ENCODE measurements at places on chromosomes 11 and 22.

DNA sequence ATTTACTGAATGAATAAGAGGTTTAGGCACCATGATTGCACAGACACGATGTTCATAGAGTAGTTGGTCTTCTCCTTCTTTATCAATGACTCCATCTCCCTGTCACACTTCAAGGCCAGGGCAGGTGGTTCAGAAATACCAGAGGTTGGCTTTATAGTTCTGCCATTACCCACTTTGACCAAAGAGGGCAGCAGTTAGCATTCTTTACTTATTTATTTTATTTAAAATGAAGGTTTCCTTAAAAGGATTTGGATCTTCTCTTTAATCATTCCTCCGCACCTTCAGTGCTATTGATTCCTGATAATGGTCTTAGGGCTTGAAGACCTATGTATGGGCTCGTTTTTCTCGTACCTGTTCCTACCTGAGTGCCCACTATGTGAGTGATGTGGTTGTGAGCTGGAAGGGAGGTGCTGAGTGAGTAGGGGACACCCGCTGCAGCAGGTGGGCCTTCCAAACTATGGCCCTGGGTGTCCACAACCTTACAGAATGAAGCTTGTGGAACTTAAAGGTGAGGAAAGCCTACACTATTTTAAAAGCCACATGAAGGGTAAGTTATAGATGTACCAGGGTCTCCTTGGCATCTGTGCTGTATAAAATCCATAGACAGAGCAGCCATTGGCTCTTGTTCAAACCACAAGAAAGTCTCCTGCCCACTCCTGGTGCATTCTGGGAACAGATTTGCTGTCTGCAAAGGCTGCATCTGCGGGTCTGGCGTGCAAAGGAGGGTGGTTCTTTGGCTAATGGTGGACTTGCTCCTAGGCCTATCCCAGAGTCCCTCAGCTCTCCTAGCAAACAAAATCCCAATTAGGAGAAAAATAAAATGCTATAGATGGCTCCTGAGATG lies 35.0 kb downstream of the TIMP3 start:
- DNase-seq = no peak

DNA sequence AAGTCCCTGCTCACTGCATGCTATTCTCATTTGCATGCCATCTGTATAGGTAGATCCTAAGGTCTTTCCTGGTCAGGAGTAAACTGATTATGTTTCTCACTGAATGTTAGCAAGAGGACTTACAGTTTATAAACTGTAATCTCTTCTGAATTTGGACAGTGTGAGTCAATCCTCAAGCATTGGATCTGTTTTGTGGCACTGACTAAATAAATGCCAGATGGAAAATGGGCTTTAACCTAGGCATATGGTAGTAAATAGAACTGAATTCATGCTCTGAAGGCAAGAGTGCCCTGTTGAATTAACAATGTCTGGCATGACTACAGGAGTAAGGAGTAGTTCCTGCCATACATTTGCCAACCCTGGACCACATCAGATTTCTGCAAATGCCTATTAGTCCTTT lies 11.4 kb downstream of the FAM181B start:
- DNase-seq = no peak

DNA sequence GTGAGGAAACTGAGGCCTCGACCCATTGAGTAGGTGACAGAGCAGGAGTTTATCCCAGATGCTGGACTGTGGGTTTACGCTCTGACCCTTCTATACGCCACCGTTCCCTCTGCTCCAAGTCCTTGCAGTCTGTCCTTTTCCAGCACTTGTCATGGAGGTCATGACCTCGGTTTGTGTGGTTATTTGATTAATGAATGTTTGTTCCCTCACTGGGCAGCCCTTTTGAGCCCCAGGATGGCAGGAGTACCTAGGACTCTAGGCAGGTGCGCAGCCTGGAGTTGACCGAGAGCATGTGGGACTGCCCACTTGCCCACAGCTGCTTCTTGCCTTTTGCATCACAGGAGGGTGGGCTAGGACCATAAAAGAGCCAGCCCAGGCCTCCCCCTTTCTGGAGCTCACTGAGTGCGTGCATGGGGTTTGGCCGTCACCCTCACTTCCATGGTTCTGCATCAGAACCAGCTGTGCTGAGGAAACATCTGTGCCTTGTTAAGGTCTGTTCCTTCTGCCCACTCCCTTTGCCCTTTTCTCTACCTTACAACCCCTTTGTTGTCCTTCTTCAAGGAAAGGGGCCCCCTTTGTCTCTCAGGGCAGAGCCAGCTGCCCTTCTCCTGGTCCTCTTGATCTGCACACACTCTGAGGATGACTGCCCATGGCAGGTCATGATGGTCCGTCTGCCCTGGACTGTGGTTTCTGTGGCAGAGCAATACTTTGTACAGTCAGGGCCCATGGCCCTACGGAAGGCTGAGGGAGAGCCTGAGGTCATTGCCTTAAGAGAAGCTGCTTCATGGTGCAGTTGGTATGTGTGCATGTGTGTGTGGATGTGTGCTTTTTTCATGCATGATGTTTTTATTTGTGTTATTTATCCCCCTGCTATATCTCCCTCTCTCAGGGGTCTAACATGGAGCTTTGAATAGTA lies 38.2 kb downstream of the BMAL1 start:
- DNase-seq = no peak

DNA sequence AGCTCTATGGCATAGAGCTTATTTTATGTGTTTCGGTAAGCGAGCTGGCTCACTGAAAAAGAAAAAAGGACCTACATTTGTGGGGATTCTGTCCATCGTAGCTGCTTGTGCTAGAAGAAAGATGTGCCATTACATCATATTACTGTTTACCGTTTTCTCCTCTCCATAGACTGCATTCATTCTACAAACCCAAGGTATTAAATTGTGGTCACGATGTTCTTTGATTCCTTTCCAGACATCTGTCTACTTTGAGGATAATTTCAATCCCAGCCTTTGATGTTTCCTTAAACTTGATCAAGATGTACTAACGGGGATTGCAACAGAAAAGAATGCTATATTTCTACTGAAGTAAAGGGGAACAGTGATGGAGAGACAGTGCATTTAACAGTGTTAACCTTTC lies 5.5 kb upstream of the OR52N1 start:
- DNase-seq = no peak

DNA sequence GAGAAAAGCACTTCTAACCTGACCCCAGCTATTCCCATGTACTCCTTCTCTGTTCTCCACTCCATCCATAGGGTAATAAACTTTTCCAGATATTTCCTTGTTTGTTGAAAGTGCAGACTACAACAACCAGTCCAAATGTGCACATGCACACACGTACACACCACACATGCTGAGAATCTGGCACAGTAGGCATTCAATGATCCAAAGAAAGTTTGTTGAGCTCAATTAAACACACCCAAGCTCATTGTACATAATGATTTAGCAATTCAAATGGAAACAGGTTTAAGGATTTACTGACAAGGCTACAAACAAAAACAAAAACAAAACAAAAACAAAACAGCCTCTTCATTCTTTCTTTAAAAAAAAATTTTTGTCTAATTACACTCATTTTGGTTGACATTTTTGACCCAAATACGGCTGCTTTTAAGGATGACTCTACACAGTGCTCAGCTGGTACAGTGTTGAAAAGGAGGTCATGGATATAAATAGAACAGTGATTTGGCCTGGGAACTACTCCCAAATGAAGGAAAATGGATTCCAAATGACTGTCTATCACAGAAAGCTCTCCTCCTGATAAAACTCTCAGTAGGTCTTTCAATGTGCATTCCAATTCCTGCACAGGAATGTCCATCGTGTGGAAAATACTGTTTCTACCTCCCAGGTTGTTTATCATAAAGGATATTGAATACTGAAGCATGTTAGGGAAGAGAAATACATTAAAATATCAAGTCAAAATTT lies 232.2 kb downstream of the GUCY1A2 start:
- DNase-seq = no peak

- DNase-seq = no peak
These were observed 33.5 kb upstream of the TOLLIP start for GRCh38 chr11:1342946-1343345.

DNA sequence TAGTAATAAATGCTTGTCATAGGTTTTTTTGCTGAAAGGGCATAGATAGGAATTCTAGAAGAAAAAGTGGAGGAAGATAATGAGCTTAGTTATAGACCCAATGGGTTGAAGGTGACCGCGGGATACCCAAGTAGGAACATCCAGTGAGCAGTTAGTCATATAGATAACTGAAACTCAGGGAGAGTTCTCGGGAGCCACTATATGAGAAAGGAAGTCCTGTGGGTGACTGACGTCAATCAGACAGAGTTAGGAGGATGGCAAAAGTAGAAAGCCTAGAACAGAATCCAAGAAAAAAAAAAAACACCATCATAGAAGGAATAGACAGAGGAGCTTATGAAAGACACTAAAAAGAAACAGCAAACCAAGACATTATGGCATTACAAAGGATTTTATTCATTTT lies 1.6 kb upstream of the CNGA4 start:
- DNase-seq = no peak

DNA sequence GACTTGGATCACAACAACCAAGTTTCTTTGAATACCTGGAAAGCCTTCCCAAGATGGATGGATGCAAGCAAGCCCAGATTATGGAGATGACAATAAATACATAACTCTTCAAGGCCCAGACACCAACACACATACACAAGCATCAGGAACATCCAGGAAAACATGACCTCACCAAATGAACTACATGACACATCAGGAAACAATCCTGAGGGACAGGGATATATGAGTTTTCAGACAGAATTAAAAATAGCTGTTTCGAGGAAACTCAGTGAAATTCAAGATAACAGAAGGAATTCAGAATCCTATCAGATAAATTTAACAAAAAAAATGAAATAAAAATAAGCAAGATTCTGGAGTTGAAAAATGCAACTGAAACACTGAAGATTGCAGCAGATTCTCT lies 659.4 kb downstream of the METTL15 start:
- no peak for DNase-seq

DNA sequence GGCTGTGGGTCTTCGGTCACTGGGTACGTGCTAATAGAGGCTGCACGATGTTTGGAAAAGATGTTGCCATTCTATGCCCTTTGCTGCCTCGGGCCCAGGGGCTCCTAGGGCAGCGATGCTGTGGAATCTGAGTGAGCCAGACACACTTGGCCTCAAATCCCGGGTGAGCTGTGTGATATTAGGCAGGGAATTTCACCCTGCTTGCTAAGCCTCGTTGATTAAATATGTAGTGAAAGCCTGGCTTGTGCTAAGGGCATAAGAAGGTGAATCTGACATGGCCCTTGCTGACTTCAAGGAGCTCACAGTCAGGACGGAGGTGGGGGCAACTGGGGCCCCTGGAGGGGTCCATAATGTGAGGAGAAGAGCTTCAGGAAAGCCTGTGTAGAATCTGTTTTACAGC lies 5.4 kb upstream of the HMOX1 start:
- no peak for DNase-seq

DNA sequence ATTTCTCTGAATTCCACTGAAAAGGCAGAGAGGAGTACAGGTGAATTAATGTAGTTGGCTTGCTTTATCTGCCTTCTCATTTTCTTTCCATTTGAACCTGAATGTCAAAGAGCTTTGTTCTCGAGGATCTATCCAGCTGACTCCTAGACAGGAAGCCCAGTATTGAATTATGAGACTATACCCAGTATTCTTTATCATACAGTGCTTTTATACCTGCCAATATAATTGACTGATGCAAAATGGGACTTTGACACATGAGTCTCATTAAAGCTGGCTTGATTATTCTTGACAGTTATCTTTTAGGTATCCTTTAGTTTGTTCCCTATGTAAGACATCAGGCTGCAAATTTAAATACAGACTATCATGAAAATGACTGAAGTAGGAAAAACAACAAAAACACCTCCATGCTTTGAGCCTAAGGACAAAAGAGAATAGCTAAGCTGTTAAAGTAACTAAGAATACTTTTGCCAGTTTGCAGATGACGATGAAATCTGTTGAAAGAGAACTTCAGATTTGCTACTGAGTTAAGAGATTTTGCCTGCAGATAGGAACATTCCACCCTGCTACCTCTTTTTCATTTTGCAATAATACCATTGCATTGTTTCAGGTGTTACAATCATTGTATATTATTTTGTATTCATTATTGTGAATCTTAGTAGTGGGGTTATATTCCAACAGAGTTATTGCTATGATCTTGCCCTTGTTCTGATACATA lies 117.1 kb downstream of the ENTHD1 start:
- DNase-seq = no peak

- no peak for DNase-seq
These were observed 2.0 kb downstream of the MUS81 start for GRCh38 chr11:65862191-65862735.

- no peak for DNase-seq
These were observed 47.2 kb upstream of the AKIP1 start for GRCh38 chr11:8863838-8864237.

GRCh38 chr11:77287615-77288273 lies 13.7 kb downstream of the GDPD4 start:
- no peak for DNase-seq

DNA sequence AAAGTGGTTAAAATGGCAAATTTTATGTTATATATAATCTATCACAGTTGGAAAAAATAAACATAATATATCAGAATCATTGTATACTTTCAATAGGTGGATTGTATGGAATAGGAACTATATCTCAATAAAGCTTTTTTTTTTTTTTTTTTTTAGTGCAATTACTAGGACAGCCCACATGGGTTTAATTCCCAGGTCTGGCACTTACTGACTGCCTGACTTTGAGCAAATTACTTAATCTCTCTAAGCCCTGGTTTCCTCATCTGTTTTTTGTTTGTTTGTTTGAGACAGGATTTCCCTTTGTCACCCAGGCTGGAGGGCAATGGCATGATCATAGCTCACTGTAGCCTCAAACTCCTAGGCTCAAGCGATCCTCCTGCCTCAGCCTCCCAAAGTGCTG lies 26.1 kb upstream of the BAIAP2L2 start:
- no peak for DNase-seq

DNA sequence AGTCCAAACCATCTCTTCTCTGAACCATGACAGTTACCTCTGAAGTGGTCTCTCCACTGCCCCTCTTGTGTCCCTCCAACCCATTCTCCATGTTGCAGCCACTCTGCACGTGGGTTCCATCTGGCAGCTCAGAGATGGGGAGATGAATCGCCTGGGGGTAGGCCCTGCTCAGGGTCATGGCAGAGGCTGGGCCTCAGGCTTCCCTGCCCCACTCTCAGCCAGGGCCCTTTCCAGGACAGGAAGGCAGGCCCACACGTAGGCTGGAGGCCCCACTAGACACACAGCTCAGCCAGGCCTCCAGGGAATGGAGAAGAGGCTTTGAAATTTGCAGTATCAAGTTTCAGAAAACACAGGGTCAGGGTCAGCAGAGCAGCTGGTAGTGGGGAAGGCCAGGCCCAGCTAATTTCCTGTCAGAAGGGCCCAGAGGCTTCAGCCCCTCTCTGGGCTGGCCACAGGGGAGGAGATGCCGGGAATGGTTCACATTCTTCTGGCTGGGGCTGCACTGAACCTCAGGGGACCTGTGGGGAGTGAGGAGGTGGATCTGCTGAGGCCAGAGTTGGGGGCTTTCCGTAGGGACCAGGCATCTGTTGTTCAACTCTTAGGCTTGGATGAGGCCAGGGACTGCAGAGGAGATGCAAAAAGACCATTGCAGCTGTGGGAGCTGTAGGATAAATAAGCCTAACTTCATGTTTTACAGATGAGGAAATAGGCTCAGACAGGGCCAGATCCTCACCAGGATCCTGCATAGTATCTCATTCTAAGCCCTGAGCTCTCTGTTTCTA lies 101.6 kb downstream of the SWAP70 start:
- no peak for DNase-seq

GRCh38 chr11:8612522-8612921 lies 18.5 kb upstream of the STK33 start:
- DNase-seq = no peak
